ENCODE measurements at places on chromosomes 3 and 15.

- no peak for DNase-seq
Measured at GRCh38 chr3:26718315-26718714, 95.7 kb downstream of the LRRC3B start.

- no peak for DNase-seq
Measured at GRCh38 chr3:18870642-18871041, 277.7 kb upstream of the KCNH8 start.

GRCh38 chr3:187252311-187252710 is 39.2 kb downstream of the MASP1 start:
- DNase-seq: no peak

- DNase-seq: no peak
Measured at GRCh38 chr15:92304223-92304975, 89.3 kb upstream of the ST8SIA2 start.

GRCh38 chr15:100328796-100329195 is 13.0 kb downstream of the ADAMTS17 start:
- no peak for DNase-seq

- no peak for DNase-seq
Measured at GRCh38 chr3:189001559-189001958, 170.2 kb upstream of the TPRG1 start.
